HS-27A (cell line): ENCODE measurements at places on chromosomes 2 and 18.

- DNase-seq, result no peak
Observed at GRCh38 chr2:206535260-206535986, 92.1 kb downstream of the ADAM23 start.

DNA sequence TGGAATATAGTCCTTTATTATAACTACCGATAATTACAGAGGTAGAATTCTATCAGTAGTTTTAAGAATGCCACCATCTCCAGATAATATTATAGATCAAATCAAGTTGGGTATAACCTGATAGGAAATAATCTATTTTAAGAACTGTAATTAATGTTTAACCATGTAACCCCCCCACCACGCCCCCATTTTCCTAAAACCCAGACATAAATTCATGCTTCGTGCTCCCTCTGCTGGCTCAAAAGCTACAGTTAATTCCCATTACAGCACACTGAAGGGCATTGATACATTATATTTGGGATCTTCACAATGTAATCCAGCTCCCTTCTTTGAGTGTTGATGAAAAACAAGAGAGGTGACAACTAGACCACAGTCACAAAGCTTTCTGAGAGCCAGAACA is 228.0 kb upstream of the SMAD7 start:
- no peak for DNase-seq

DNA sequence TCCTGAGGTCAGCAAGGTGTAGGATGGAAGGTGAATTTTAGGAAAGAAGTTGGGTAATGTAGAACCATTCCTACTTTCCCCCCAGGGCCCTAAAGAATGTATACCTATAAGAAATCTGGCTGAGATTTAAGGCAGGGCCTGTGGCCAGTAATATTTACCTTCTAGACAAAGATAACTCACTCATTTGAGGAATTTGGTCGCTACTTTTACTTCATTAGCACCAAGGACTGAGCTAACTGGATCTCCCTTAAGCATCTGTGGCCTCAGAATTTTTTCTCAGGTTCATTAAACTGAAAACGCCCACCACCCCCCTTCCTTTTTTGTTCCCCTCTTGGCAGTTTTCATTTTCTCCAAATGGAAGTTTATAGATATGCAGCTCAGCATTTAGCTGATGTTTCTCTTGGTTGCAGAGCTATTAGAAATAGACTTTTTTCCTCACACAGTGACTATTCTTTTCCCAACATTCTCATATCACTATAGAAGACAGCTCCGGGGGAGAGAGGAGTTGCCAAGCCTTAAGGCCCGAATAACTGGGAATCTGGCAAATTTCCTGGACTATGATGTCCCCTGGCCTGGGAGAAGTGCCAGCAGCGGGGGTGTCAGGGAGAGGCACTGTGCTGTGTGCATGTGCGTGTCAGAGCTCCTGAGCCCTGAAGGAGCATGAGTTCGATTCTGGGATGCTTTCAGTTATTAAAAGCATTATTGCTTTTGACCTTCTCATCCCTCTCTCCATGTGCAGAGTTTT is 310.9 kb downstream of the PRKCE start:
- DNase-seq, result no peak

GRCh38 chr2:236365258-236366048 is 101.2 kb upstream of the ASB18 start:
- DNase-seq, result no peak

DNA sequence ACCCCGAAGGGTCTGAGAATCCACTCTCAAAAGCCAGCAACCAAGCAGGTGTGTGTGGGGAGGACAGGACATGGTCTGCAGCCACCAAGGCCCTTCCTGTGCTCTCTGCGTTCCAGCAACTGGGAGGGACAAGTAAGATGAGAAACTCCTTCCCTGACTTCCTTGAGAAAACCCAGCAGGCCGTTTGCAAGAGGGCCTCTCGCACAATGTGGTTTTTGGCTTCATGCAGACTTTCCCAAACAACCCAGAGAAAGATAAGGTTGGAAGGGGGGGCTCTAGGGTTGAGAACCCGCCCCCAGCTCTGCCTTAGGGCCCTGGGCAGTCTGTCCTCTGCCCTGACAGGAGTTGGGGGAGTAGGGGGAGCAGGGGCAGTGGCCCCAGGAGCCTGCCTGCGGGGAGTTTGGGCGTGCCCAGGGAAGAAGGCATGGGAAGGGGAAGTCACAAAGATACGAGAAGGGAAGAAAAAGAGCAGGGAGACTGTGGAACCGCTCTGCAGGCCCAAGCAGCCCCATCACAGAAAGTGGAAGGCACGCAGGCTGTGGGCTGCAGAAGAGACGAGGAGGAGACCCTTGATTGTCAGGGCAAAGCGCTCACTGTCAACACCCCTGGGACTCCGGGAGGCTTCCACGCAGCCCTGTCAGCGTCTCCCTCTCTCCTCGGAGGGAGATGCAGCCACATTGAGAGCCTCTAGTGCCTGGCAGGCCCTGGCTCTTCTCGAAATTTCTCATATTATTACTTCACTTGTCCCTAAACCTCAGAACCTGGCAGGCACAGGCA is 99.8 kb downstream of the SMAD7 start:
- no peak for DNase-seq

DNA sequence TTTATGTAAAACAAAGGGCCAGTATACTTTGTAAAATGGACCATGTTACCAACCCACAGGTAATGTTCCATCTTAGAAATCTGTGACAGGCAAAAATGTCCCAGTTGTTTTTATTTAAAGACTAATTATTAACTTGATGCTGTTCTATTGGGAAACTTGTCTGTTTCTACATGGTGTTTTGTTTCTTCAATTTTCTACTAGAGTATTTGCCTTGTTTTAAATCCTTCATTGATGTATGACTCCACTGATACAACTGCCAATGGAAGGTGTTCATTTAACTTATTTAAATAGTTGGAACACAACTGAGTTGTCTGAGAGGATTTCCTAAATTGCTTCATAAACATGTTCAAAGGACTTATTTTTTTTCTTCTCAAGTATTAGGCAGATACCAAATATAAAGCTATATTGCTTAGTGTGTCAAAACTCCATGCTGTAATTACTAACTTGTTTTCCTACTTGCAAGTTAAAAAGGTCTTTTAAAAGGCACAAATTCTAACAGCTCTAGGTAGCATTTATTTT is 152.0 kb upstream of the XPO1 start:
- DNase-seq, result no peak
